ENCODE measurements at places on chromosomes 16 and 17.

DNA sequence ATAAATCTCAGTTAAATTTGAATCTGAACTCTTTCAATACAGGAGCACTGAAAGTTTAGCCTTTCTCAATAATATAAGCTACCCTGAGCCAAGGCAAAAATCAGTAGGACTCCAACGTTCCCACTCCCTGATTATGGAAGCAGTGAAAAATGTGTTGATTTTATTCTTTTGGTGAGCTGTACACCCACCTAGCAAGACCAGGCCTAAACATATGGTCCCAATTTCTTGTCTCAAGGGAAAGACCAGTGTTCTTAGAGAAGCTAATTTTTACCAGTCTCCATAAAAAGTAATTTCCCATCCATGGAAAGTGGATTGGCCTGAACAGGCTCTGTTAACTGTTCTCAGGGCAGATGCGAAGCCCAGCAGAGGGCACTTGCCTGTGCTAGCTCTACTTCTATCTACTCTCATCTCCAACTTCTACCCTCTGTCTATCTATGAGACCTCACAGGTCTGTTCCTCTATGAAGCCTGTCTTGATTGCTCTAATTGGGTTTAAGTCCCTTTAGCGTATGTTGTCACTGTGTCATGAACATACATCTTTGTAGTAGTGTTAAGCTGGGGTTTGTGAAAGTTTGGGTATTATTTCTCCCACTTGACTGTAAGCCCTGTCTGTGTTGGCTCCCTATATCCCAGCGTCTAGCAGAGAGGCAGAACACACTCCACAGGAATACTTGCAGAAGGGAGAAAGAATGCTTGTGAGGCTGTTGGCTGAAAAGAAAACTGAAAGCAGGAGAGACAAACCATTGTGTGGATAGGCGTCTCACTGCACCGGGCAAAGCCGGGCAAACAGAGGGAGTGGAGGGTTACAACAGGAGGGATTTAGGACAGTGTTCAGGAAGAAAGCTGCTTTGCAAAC is 167.1 kb upstream of the MAF start:
- peak; percentile 60 for DNase-seq

GRCh38 chr17:33804401-33804800 is 450.7 kb upstream of the CCL2 start:
- peak; percentile 86 for DNase-seq

GRCh38 chr17:52724578-52724977 is 566.1 kb upstream of the CA10 start:
- no peak for DNase-seq

DNA sequence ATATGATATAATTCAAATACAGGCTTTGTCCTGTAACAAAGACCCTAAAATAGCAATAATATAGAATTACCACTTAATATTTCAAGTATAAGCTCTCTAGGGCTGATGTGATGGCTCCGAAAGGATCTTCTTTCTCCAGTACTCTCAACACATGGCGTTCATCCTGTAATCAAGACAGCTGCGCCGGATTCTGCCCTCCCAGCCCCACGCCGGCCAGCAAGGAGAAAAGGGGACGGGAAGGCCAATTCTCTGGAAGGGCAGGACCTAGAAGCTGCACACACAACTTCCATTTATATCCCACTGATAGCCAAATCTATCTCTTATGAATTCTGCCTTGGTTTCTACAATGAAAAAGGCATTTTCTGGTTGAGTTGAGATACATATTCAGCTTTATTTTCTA is 32.0 kb downstream of the CCDC182 start:
- no peak for DNase-seq
